ENCODE measurements at places on chromosomes 6 and 20.
A peak's percentile ranks its signal among the peaks of the same experiment; 100 is the strongest.

DNA sequence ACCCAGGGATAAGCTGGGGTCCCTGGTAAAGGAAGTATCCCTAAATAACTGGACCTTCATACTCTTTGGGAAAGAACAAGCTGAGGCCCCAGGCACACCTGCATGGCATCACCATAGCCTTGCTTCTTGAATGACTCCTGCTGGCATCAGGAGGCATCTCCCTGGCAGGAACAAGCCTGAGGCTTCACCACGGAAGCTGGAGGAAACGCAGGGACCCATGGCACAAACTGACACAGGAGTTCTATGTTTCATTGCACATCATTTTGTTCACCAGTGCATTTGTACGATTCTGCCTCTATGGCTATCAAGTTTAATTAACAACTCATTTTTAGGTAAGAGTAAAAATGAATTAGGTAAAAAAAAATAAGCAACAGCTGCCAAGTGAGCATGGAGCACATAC is 619 bp upstream of the PDE7B start:
- DNase-seq, result no peak

GRCh38 chr6:139262519-139263300 is 29.1 kb downstream of the TXLNB start:
- DNase-seq, result no peak

- DNase-seq, result no peak
Observed at GRCh38 chr20:53345536-53346334, 247.9 kb downstream of the ZNF217 start.

DNA sequence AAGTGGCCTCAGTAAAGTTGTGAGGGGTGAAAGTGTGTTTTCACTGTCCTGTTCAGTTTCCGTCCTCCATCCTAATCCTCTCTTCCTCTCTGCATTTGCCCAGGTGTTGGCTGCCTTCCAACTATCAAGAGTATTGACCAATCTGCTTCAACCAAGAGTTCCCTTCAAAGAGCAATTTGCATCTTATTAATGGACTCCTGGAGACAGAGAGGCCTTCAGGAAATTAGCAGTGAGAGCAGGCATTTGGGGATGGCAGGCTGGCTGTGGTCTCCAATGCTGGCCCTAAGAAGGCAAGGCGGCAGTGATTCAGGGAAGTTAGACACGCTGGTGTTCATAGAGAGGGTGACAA is 77.2 kb downstream of the GPR6 start:
- no peak for DNase-seq

DNA sequence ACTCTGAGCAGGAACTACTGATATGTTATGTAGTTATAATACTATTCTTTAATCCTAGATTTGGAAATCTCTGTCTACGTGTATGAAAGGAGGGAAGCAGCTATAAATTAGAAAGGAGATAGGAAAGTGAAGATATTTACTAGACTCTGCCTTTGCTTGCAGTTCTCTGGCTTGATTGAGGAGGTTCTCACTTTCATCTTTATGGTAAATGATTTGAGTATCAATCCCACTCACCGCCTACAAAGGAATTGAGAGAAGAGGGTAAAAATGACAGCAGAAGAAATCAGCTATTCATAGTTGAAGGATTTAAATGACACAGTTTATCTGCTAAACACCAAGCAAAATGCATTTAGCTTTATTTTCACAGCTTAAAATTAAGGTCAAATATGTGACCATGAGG is 67.3 kb downstream of the FAM229B start:
- no peak for DNase-seq

GRCh38 chr6:2148748-2149147 is 96.7 kb downstream of the GMDS start:
- no peak for DNase-seq

DNA sequence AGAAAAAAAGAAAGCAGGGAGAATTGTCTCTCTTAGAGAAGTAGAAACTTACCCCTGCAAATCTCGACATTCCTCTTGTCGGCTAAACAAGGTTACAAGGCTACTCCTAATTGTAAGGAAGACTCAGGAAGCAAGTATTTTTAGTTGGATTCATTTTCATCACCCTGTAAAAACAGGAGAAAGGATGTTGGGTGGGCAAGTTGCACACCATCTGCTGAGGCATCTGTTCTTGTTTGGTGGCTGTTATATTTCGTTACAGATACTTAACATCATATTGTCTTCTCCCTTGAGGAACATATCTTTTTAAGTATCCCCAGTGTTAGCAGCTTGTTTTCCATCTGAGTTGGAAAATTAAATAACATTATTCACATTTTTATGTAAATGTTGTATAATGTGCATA is 187.5 kb downstream of the PLCB4 start:
- DNase-seq, result no peak

- DNase-seq, result no peak
Observed at GRCh38 chr6:88177961-88178464, 11.9 kb upstream of the CNR1 start.

DNA sequence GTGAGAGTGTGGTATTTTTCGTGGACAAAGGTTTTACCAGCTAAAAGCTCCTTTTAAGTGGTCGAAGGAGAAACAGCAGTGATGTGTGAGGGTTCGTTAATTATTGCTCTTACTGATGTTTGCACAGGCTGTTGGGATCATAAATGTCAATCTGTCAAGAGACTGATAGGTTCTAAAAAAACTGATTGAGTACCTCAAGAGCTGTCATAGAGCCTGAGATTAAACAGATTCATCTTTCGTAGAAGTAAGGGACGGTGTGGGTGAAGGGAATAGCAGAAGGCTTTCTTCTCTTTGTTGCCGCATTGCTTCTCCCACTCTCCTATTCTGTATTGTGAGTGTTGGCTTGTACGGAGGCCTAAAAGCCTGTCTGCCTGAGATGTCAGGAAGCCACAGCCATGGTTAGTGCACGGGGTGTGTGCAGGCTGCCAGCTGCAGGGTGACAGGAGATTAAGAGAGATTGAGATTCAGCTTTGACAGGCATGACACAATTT is 291.0 kb downstream of the ZFAND3 start:
- DNase-seq, result no peak

- no peak for DNase-seq
Observed at GRCh38 chr6:20954315-20954714, 420.1 kb downstream of the CDKAL1 start.

DNA sequence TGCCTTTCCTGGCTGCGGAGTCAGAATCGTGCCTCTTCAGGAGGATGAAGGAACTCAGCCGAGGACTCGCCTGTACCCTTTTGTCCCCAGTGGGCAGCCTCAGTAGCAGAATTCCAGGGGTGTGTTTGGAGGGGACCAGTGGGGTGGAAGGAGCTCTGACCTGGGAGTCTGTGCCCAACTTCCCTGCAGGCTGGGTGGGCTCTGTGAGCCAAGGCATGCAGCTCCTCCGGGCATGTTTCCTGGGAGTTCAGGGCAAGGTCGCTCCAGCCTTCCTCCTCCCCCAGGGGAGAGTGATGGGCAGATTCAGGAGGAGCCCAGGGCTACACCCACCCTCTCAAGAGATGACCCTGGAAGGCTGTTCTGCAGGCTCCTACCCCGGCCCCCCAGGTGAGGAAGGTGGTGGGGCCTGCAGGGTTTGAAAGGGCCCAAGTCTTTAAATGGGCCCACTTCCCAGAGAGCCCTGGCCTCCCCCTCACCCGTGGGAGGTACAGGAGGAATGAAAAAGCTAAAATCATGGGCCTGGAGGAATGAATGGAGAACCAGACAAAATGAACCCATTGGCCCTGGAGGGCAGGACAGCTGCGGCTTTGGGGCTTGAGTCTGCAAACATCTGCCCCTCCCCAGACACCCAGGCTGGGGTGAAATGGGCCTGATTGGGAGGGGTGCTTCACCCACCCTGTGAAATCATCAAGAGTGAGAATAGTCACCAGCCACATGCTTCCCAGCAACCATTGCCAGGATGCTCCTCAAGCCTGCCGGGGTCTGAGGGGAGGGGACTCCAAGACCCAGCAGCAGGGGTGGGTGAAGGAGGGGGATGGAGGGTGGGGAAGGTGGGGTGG is 77.6 kb upstream of the PMEPA1 start:
- no peak for DNase-seq

- peak; percentile 94 for DNase-seq
Observed at GRCh38 chr6:164108869-164109769, 694.6 kb downstream of the QKI start.

DNA sequence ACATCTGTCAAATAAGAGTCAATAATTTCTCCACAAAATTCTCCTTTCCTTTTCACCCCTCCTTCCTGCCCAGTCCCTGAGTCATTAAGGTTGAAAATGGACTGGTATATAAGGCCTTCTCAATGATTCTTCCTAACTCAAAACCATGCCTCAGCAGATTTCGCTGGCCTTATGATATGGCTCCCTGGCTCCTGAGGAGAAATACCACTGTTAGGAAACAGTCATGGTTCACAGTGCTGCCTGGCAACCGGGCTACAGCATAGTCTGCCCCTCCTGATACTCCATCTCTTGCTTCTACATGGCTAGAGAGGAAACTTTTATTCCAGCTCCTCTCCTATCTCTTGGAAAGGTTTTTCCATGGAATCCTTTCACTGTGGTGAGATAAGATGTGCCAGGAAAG is 4.7 kb downstream of the UBE2J1 start:
- peak; percentile 76 for DNase-seq

- DNase-seq, result peak; percentile 59
Observed at GRCh38 chr6:2938632-2939083, 32.7 kb downstream of the SERPINB6 start.

DNA sequence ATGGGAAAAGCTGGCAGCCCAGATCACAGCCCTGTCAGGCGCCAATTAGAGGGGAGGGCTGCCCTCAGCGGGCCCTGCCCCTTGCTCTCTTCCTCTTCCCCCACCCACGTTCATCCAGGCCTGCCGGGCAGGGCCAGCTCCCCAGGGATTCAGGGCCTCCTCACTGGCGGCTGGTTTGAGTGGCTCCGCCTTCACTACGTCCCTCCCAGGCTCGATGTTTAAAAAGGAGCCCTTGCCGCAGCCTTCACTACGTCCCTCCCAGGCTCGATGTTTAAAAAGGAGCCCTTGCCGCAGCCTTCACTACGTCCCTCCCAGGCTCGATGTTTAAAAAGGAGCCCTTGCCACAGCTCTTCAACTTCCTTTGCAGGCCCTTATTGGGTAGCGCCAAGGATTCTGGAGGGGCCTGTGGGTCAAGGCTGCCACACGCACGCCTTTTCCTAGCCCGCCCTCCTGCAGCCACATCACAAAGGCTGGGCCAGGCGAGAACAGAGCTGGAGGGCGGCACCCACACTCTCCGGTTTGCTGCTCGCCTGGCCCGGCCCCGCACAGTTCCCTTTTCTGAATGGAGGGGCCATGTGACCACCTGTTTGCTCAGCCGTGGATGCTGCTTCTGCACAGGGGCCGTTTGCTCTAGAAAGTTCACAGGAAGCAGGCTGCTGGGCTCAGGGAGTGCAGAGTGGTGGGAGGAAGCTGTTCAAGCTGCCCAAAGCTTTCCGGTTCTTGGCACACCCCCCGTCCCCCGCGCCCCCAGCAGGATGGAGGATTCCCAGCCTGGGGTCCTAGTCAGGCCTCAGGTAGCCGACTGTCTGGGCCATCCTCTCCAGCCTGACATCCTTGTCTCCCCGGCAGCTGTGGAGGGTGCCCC is 1.6 kb downstream of the SLC17A9 start:
- DNase-seq, result peak; percentile 83

DNA sequence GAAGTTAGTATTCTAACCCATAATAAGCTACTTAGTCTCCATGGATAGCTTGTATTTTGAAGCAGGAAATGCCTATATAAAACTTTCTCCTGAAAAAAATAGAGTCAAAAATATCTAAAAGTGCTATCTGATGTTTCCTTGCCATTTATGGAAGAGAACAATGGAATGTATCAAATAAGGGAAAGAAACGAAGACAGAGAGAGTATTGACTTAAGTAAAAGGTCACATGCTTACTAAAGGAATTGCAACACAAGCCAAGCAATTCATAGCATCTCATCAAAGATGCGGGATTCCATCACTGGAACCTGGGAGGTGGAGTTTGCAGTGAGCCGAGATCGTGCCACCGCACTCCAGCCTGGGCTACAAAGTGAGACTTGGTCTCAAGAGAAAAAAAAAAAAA is 112.9 kb upstream of the DTNBP1 start:
- no peak for DNase-seq

GRCh38 chr6:18656506-18656905 is 269.4 kb downstream of the RNF144B start:
- DNase-seq, result no peak

DNA sequence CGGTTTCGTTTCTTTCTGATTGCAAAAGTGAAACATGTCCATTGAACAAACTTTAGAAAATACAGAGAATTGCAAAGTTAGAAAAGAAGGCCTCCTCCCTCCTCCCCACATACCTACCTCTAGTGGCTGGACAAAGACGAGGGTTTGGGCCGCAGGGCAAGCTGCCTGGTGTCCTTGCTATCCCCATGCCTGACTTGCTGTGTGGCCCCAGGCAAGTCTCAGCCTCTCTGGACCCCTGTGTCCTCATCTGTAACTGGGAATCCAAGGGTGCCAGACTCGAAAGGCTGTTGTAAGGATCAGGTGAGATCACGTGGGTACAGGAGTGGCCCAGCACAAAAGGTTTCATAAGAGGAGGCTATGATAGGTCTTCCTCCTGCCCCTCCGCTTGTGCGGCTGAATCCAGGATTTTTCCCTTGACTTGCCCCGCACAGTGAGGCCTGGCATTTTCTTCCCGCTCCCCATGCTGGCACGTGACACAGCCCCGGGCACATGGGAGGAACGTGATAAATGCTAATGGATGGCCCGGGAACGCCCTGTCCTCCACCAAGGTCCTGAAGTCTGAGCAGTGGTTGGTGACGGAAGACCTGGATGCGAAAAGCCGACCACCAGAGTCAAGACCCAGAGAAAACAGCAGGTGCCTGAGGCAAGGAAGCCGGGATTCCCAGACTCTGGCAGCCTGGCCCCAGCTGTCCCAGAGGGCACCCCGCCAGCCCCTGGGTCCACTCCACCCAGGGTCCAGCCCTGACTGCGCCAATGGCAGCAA is 55.8 kb downstream of the UBE2V1 start:
- no peak for DNase-seq

DNA sequence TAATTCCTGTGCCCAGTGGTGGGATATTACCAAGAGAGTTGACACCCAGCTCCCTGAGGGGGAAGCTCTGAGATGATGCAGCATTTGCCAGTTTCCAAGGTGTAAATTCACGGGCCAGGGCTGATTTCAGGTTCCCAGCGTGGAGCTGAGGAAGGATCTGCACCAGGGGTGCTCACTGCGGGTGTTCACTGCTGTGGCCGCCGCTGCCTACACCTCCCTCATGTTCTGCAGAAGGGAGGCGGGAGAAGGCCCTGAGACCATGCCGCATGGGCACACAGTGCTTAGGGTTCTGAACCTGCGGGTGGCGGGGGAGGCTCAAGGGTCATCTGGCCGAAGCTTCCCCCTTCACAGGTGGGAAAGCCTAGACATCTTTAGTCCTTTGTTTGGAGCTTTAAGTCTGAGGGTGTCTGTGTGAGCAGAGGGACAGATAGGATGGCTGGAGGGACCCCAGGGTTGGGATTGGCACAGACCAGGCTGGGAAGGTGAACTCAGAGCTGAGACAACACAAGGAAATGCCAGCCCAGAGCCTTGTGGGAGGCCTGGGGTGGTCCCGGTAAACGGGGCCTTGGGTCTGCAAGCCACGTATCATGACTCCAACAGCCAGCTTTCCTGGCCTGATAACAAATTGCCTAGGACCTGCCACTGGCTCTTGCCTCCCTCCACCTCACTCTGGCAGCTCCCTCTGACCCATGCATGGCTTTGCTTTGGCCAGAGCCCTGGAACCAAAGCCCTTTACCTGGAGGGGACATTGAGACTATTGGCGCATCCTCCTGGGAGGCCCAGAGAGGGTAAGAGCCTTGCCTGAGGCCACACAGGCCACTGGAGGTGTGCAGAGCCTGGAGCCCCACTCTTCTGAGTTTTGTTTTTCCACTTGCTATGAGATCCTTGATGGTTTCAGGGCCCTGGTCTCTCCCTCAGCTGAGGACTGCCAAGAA is 40.4 kb downstream of the SYNJ2 start:
- no peak for DNase-seq

Measured in cardiac septum (tissue), 1 donor.